RPMI7951 (cell line): ENCODE measurements at places on chromosomes 2 and 18.

GRCh38 chr2:59301466-59302402, 1060.6 kb upstream of the FANCL start:
- DNase-seq = peak; percentile 60

- no peak for DNase-seq
Observed at GRCh38 chr2:76445880-76446279, 735.2 kb upstream of the GCFC2 start.

DNA sequence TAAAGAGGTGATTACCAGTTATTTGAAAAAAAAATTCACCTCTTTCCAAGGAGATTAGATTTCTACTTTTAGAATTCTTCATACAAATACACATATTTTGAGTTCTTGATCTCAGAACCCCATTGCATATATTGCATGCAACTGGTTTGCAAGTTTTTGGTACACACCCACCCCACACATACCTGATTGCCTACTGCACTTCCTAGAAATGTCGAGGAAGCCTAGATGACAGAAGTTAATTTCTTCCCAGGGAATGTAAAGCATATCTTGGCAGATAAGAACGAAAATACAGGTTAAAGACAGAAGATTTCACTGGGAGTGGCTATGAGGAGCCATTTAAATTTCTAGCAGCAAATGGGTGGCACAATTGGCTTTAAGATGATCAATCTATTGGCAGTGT, 67.1 kb upstream of the IL1R1 start:
- no peak for DNase-seq

DNA sequence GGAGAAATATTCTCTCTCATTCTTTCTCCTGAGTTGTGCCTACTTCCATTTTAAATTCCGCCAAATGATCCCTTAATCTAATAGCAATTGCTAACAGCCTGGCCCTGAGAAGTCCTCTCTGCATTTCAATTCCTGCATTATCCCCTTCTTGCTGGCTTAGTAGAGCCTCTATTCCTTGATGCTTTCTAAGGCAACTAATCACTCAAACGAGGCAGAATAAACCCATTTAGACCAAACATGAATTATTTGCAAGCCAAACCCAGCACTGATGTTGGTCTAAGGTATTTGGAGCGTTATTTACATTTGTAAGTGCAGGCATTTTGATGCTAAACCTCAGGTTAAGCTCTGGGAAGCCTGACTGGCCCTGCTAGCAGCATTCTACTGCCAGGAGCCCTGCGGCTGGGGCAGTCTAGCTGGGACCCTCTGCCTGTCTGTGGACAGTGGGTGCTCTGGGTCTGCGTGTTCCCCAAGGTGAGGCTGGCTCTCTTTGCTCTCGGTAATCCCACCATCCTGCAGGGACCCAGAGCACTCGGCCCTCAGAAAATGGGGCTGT, 173.1 kb upstream of the HS6ST1 start:
- no peak for DNase-seq

DNA sequence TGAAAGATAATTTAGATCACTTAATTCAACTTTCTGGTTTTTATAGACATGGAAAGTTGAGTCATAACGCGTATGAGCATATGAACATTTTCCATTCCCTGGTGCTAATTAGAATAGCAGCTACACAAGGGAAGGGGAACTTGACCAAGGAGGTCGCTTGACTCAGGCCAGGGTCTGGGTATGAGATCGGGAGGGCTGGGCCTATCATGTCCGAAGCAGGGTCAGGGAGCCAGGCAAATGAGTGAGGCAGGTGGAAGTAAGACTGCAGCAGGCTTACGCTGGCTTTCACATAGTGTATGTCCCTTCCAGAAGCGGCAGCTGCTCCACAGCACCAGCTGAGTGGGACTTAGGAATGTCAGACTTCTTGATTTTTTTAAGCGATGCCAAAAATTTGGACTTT, 14.7 kb downstream of the RALB start:
- no peak for DNase-seq
